Stimulated activated CD8-positive, alpha-beta memory T cell treated with anti-CD3 and anti-CD28 coated beads, Interleukin-7, amount 100 ng/mL, for 4 hours (primary cell): ENCODE measurements at places on chromosomes 7 and 10.

DNA sequence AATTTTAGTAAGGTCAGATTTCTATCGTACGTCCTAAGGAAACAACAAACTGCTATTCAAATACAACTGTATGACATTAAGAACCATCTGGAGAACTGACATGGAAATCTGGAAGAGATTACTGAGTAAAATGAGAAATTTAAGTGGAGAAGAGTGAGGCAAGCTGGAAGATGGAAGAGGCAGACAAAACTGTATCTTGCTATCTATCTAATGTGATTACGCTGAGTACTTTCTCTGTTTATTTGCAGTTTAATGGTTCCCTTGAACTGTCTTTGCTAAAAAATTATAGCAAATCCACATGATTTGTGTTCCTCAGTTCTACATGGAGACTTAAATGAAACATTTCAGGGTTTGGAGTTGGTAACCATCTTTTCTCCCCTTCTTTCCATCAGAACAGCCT lies 927.1 kb upstream of the MBL2 start:
- DNase-seq: no peak

- no peak for DNase-seq
Observed at GRCh38 chr10:3676564-3676963, 108.4 kb downstream of the KLF6 start.

GRCh38 chr10:31914370-31914769 lies 14.3 kb downstream of the ARHGAP12 start:
- DNase-seq: no peak

GRCh38 chr10:110355922-110356627 lies 51.4 kb upstream of the SMNDC1 start:
- no peak for DNase-seq

- DNase-seq: no peak
Observed at GRCh38 chr10:34698248-34698831, 116.8 kb downstream of the PARD3 start.

GRCh38 chr7:67306331-67306730 lies 309.7 kb downstream of the TYW1 start:
- DNase-seq: no peak

DNA sequence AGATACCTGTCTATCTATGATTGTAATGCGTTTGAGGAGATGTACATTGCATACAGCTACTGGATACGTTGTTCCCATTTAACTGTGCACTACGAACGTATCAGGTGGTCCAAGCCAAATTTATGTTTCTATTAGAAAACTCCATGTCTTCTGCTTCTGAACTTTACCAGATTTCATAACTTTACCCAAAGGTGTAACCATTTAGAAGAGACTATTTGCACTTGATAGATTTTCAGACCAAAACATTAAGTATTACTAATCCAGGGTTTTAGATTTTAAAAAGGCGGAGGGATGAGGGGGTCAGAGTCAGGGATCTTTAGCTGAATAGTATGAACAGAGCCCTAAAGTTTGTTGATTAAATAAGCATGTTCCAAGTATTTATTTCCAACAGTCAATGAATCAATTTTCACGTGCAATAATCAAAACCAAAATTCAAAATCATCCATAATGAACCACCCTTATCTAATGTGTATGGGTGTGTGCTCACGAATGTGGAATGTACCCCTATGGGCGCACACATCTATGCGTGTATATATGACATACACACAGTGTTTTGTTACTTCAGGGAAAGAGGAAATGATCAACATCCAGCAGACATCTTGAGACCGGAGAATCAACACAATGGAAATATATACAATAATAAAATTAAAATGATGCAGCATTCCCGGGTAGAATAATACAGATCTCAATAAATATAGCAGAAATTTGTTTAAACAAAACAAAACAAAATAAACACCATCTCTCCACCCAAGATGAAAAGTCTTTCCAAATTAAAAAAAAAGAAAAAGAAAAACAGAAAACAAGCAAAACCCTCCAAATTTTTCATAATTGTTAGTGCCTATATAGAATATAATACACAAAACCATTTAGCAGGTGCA lies 3.4 kb downstream of the FEZF1 start:
- no peak for DNase-seq

DNA sequence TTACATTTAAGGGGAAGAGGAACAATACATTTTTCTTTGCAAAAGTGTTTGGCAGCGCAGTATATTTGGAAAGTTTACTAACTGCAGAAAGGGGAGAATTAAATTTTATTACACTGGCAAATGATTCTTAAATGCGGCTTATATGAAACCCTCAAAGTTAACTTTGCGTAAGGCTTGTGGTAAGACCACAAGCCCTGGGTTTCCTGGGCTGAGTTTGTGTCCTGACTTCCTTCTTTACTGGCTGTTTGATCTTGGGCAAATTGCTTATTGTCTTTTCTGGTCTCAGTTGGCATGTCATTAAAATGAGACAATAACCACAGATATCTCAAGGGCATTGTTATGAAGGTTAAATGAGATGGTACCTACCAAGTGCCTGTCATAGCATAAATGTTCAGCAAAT lies 106.8 kb downstream of the GLRX3 start:
- no peak for DNase-seq

DNA sequence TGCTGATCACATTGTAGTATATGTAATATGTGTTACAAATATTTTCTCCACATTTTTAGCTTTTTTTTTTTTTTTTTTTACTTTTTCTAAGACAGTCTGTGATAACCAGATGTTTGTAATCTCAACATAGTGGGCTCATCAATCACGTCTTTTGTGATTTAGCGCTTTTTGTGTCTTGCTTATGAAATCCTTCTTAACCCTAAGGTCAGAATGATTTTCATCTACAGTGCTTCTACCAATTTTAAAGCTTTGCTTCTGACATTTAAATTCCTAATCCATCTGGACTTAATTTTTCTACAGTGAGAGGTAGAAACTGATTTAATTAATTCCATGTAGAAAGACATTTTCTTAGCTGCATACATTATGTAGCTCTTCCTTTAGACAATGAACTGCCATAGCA lies 626.4 kb downstream of the TNS3 start:
- DNase-seq: no peak

GRCh38 chr7:94998266-94999068 lies 91.1 kb downstream of the PPP1R9A start:
- DNase-seq: no peak

DNA sequence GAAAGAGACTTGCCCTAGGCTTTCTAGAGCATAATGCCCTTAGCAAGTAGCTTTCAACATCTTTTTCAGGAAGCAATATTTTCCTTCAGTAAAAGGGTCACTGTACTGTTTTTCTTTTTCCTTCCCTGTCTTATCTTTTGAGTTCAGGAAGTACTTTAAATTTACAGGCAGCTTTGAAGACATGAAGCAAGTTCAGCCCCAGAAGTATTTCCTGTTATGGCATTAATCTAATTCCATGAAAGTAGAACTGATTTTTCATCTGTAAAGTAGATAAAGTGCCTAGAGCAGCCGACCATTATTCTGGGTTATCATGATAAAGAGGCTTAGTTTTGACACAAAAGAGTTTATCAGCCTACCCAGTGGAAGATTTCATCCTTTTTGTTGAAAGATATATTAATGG lies 288.2 kb downstream of the ADK start:
- no peak for DNase-seq

GRCh38 chr7:134639683-134640279 lies 6.9 kb upstream of the BPGM start:
- DNase-seq: no peak

- DNase-seq: no peak
Observed at GRCh38 chr7:154861589-154861988, 141.3 kb downstream of the PAXIP1 start.

GRCh38 chr10:14087566-14087965 lies 243.2 kb downstream of the FRMD4A start:
- no peak for DNase-seq

DNA sequence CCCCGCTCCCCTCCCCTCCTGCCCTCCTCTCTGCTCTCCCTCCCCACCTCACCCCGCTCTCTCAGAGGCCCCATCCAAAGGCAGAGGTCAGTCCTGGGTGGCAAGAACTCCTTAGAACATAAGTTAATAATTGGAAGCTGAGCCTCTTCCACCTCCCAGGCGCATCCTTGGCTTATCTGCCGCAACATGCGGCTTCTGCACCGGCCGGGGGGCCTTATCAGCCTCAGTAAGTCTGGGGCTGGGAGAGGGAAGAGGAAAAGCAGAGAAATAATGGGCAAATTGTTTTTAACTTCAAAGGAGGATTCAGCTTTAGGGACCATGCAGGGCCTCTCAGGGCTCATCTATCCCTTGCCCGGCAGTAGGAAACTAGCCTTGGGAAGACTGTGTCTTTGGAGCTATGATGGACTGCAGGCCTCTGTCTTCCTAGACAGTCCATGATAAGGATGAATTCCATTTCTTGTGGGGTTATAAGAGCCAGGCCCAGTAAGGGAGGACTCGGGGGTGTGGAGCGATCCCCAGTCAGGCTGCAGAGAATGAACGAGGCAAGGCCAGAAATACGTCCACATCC lies 411.6 kb downstream of the PLXNA4 start:
- DNase-seq: no peak

DNA sequence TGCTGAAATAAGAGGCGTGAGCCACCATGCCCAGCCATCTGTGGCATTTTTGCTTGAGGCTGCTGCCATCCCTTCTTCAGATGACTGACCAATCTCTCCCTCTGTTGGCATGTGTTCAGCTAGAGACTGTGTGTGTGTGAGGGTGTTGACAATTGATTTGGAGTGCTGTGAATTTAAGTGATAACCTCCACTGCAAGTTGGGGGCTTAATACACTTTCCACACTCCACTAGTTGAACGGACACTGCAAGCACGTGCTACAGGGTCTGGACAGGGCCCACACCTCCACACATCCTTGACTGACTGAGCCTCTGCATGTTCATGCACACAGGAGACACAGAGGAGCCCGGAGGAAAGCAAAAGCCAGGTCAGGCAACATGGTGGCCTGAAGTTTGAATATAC lies 51.3 kb downstream of the BRAF start:
- no peak for DNase-seq

DNA sequence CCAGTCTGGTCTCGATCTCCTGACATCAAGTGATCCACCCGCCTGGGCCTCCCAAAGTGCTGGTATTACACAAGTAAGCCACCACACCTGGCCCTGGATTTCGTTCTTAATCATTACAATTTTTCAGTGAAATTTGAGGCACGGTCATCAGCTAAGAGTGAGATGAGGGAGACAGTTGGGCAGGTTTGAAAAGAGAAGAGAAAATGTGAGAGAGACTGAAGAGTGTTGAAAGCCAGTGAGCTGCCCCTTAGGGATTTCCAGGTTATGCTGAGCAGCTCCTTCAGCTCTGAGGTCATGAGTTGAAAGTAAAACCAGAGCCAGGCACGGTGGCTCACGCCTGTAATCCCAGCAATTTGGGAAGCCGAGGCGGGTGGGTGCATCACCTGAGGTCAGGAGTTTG lies 5.9 kb upstream of the UPF2 start:
- DNase-seq: no peak

DNA sequence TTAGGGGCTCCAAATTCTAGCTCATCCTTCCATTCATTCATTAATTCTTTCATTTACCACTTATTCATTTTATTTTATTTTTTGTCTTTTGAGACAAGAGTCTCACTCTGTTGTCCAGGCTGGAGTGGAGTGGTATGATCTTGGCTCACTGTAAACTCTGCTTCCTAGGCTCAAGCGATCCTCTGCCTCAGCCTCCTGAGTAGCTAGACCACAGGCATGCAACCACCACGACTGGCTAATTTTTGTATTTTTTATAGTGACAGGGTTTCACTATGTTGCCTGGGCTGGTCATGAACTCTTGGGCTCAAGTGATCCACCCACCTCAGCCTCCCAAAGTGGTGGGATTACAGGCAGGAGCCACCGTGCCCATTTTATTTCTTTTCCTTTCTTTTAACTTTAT lies 31.6 kb downstream of the FGF8 start:
- DNase-seq: no peak

DNA sequence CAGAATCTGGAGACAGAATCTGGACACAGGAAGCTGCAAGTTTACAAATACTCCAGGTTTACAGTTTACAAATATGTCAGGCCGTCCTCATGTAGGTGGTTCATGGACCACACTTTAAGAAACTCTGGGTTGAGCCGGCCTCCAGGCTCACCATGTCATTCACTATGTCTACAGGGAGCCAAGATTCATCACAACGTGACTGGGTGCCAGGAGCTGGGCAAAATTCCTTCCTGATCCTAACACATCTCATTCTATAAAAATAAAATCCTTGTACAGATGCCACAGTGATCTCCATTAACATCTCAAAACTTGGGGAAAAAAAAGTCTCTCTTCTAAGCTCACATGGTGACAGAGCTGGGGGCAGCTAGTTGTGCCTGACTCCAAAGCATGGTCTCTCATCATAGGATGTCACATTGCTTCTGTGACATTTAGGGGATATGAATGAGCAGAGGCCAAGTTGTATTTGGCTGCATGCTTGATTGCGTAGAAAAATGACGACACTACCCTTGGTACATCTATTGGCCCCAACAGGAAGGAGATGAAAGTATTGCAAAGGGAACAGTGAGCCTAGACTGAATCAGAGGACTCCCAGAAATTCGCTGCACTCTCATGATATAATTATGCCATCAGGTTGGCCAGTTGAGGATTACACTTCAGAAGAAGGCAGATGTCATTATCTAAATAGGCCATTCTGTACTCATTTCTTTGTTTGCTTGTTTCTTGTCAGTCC lies 35.9 kb downstream of the MTURN start:
- no peak for DNase-seq

- no peak for DNase-seq
Observed at GRCh38 chr7:124552217-124552616, 213.4 kb downstream of the GPR37 start.

DNA sequence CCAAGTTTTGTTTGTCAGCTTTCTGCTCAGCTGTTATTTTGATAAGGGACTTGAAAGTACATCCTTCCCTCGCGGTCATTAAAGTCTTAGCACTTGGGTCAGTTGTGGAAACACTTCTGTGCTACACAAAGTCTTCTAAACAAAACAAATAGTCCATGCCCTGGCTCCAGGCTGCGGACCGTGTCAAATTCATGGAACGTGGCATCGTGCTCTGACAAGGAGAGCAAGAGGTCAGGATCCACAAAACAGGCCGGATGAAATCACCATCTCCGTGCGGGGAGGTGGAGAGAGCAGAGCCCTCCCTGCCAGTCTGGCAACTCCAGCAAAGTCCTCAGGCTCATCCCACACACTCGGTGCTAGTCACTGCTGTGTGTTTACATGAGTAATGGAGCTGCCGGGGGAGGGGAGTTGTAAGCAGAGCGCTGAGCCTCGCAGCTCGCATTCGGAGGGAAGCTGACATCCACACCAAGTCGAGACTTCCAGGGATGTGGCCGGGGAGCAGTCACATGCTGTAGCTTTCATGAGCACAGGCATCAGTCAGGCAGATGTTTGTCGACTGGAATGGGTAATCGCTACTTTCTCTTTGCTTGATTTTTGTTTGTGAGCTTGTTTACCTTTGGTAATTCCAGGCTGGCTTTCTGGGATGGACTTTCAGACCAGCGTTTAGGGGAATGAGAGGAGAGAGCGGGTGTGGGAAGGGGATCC lies 147.6 kb downstream of the ARID5B start:
- peak; percentile 57 for DNase-seq
